ENCODE measurements at places on chromosomes 5 and 9.
A peak's percentile ranks its signal among the peaks of the same experiment; 100 is the strongest.

DNA sequence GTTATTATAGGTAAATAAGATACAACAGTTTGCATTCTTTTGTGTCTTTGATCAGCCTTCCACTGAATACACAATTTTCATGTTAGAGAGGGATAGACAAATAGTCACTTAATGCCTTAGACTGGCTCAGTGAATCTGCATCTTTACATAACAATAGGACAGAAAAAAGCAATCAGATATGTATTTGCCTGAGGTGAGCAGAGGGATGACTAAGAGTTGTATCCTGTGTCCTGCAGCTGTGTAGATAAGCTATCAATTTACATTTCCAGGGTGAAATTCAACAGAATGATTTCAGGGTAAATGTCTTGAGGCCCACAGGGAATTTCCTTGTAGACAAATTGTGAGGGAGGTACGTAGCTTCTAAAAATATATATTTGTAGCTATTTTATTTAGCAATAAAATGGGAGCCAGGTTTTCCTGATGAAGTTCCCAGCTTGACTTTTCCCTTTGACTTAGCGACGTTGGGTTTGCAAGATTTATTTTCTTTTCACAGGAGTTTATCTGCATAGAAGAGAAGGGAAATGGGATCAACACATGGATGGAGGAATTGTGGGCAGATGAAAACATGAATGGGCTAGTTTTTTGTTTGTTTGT lies 586.1 kb upstream of the CDH6 start:
- no peak for DNase-seq

- no peak for DNase-seq
These were observed 268.3 kb downstream of the GADD45G start for GRCh38 chr9:89872913-89873707.

DNA sequence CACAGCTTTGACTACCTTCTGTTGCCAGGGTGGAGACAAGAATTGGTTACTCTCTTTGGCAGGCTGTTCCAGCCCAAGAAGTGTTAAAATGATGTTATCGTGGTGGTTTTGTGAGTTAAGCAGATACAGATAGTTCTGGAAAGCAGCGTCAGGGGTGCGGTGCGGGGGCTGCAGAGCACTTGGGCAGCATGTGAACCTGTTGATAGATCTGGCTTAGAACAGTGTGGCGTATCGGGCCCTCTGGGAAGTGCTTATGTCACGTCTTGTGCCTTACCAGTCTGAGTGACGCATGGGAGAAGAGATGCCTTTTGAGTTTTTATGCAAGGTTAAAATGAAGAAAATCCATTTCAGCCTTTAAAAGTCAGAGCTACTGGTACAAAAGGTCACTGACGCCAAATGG lies 152.5 kb downstream of the PRKACG start:
- no peak for DNase-seq

DNA sequence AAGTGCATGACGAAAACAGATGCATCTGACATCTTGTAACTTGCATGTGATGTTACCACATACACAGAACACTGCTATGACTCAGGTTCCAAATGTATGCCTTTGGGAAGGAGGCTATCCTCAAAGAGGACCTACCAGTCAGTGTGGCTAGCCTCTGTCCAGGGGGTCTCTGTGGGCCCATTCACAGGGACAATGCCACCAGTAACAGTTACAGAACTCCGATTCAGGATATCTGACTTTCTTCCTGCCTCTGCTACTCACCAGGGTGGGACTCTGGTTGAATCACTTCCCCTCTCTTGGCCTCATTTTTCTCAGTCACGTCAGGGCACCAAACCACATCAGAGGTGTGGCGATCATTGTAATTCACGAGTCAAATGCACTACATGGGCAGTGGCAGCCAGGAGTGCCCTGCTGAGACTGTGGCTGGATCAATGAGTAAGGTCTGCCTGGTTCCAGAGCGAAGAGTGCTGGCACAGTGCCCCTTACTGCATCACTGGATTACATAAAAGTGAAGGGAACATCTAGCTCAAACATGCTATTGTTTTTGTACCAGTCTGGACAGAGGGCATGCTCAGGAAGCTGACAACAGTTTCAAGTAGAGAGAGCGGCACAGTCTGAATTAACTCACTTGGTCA lies 13.2 kb downstream of the ATOX1 start:
- DNase-seq: peak; percentile 98

DNA sequence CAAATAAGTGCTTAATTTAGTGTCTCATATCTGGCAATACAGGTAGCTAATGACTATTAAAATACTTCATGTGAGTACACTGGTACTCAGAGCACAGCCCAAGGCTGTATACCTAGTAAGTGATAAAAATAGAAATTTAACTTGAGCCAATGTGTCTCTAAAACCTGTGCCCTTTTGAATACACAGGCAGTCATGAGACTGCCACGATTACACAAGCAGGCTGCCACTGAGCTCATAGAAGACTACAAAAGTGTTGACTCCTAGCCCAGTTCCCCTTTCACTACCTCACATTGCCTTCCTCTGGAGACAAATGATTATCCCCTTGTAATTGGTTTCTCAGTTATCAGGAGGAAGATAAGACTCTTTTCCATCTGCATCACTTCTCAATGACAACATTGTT lies 66.3 kb upstream of the PAPPA start:
- peak; percentile 89 for DNase-seq

- peak; percentile 92 for DNase-seq
These were observed 293.0 kb downstream of the ZNF608 start for GRCh38 chr5:124453221-124454051.

DNA sequence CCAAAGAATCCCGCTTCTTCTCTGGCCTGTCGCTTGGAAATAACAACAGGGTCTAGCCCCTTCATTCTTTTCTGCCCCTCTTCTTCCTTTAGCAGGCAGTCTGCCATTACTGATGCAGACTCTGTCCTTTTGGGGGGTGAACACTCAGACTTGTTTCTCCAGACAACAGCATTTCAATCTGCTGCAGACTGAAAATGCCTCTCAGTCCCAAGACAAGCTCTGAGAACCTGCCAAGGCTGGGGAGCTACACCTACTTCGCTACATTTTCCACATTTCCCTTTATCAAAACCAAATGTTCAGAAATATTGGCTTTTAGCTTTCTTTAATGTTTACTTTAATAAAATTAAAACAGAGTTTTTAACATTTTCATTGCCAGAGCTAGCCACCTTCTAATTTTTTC lies 152.4 kb downstream of the MPDZ start:
- DNase-seq: no peak

DNA sequence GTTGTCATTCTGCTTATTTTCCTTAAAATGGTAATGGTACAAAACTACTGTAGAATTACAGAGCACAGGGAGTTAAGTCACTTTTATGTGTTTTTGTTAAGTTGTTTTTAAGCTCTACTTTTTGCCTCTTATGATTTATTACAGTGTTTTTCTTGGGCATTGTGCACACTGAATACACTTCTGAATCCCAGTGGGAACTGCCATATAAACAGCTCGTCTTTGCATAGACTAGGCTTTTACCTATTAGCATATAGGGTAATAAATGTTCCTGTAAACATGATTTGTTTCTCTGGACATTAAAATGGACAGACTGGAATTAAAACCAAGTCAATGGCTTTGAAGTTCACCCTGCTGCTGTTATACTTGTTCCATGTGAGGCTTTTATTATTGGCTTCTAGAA lies 12.2 kb downstream of the KLF9 start:
- no peak for DNase-seq

DNA sequence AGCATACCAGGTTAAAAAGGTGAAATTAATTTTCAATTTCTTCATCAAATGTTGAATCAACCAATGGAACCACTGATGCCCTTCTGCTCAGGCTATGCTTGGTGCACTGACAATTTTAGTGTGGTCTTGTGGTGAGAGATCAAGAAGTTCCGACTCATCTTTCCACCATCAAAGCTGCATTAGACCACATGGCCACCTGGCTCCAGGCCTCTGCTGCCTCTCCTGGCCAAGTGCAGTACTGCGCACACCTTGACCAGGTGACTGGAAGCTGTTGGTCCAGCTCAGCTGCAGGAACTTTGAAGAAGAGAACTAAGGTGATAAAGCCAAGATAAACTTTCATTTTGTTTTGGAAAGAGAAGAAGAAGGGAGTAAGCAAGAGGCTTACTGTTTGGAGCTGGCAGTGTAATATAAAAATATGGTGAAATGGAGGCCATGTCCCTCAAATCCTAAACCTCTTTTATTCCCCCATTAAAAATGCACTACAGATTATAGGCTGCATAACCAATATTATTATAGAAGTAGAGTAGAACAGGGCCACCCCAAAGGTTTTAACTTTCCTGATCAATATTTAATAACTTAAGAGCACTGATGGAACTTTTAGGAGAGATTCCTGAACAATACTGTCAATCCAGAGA lies 315.5 kb upstream of the C9orf72 start:
- no peak for DNase-seq

GRCh38 chr5:54738118-54738972 lies 220.8 kb downstream of the SNX18 start:
- peak; percentile 49 for DNase-seq

DNA sequence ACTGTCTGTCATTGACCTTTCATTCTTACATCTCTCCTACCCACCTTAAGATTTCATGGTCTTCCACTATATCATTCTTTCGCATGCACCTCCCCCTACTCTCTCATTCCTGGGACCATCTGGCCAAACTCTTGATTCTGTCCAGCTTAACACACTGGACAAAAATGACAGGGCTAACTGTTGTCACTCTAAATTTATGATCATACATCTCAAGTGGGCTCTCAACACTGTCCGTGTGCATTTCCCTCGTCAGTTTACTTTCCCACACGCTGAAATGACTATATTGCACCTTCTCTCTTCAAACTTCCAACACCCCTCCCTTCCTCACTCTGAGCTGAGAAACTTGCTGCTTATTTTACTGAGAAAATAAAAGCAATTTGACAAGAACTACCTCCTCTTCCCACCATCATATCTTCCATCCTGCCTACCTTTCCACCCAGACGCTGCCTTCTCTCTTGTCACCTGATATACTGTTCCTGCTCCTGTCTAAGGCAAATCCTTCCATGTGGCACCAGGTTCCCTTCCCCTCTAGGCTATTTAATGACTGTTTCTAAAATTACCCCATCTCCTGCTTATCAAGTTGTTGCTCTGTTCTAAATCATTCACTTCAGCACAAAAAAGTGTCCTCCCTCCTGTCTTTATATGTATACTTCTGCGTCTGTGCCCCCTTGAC lies 8.1 kb upstream of the KLF9 start:
- no peak for DNase-seq

DNA sequence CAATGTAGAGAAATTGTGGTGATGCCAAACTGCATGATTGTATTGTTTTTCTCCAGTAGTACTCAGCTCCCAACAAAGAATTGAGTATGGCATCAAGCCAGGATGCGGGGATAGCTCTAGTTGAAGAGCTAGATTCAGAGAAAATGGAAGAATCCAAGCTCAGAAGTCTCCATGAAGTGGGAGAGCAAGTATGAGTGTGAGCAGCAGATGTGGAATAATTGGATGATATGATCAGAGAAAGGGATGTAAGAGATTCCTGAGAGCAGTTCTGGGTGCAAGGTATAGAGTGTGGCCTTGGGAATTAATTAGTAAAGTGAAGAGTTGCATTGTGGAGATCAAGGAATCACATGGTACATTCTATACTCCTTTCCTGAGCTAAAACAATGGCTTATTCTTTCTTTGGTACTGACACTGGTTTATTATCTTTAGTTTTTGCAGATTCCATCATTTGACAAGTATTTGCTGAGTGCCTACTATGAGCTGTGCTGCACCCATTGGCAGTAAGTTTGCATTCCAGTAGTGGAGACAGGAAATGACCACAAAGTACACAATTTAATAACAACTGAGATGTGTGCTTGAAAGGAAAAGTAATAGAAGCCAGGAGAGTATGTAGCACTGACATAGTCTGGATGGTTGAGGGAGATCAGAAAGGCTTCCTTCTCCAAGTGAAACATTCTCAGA lies 177.1 kb downstream of the CPLANE1 start:
- DNase-seq: no peak

GRCh38 chr9:120879446-120879845 lies 2.5 kb upstream of the PHF19 start:
- no peak for DNase-seq

DNA sequence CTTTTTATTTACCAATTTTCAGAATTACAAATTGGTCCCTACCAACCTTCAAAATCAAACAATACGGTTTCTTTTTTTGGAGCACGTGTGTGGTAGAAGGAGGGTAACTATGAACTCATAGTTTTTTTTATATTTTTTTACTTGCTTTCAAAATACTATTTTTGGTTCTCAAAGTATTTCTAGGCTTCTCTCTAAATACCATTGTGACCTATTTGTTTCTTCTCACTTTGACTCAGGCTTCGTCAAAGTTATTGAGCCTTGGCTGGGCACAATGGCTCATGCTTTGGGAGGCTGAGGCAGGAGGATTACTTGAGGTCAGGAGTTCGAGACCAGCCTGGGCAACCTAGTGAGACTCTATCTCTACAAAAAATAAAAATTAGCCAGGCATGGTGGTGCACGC lies 11.6 kb upstream of the KIF27 start:
- no peak for DNase-seq

GRCh38 chr5:1392261-1392660 lies 47.4 kb upstream of the CLPTM1L start:
- DNase-seq: no peak

GRCh38 chr9:92663126-92663525 lies 6.8 kb downstream of the IPPK start:
- DNase-seq: no peak

GRCh38 chr5:149417711-149418368 lies 38.7 kb upstream of the IL17B start:
- no peak for DNase-seq
